ENCODE measurements at places on chromosomes 3 and 15.

DNA sequence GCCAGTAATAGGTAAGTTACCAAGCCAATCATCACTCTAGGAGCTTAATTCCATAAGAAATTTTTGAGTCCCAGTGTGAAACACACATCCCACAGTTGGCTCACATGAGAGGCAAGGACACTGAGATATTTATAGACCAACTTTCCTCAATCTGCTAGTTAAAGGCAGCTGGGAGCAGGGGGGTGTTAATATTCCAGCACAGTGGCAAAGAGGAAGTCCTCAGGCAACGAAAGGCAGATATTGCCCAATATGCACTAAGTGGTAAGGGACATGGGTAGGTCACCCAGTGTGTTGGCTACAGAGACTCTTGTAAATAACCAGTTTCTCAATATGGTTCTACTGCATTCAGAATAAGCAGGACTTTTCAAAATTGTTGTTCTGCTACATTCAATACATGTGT, 61.0 kb downstream of the TOP2B start:
- ATAC-seq, result peak; percentile 23

DNA sequence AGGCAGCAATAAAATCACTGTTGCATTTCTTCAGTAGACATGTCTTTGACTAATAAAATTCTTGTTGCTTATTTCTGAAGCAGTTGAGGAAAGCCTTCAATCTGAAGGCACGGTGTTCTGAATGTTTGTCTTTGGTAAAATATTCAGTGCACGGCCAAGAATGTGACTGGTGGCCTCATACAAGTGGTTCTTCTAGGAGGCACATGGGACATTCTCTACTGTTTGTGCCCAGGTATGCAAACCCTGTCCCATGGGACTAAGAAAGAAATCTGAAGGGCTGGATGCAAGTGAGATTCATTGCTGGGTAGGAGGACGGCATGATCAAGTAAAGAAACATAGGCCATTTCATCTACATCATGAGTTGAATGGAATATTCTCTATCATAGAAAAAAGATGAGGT, 250.6 kb upstream of the NR2F2 start:
- no peak for ATAC-seq

DNA sequence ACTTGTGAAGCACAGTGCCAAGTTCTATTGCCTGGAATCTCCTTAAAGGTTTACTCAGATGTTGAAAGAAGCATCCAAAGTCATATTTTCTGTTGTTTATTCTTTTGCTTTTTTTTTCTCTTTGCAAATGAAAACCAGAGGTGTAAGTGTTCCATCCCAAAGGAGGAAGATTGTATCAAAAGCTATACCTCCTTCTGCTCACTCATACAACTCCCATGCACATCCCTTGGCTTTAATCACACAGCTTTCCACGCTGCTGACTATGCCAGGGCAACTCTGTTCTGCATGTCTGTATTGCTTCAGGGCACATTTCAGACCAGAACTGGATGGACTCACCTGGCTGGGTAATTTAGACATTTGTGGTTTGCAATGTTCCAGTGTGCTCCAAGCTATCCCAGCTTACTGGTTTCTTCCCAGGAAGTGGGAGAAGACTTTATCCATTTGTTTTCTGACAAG, 399.6 kb upstream of the TBL1XR1 start:
- ATAC-seq, result peak; percentile 61

- peak; percentile 78 for ATAC-seq
Observed at GRCh38 chr15:63843901-63844317, 10.2 kb upstream of the HERC1 start.

DNA sequence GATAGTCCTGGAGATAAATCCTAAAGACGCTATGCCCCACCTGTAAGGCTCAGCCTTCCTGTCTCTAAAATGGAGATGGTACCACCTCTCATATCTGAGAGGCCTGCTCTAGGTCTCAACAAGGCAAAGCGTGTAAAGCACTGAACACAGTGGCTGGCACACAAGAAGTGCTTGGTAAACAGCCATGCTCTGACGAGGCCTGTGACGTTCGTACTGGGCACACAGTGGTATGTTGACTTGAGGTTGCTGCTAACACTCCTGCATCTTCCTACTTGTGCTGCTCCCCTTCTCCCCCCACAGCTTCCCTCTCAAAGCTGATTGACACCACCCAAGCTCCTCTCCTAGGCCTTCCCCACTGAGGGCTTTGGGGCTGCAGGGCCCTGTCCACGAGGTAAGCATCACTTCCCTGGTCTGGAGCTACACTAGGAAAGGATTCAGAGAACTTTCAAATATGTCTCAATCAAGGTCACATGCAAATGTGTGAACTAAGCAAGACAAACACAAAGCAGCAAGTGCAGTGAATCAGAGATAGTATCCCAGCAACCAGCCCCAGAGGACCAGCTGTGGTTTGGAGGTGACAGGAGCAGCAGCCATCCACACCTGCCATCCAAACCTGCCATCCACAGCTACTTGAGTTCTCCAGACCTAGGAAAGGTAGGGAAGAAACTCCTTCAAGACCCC, 177.5 kb downstream of the STT3B start:
- no peak for ATAC-seq

GRCh38 chr3:72081471-72082185, 296.7 kb upstream of the PROK2 start:
- ATAC-seq, result no peak

DNA sequence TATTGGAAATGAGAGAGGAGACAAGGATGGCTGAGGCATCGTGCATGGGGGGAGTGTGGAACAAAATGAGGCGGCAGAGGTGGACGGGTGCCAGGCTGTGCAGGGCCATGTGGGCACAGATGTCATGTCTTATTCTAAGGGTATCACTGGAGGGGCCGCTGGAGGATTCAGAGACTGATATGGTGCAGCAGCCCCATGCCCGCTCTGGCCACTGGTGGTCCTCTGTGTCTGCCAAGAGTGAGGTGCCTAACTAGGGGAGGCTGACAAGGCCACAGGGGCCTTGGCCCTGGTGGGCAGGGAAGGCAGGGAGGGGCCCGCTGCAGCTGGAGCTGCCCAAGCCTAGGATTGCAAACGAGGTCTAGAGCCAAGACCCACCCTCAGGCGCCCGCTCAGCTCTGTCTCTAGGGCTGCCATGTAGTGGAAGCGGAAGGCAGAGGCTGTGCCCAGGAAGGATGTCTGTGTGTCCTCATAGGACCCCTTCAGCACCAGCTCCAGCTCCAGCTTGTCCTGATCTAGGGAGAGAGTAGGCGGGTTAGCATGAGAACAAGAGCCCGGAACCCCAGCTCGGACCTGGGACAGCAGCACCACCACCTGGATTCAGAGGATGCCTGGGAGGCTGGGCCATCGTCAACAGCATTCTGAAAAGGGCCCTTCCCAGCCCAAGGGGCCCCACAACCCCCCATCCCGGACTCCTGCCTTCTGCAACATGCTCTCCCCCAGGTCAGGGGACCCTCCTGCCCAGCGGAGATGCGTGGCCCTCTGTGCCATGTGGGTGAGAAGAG, 11.3 kb downstream of the PLA2G4D start:
- ATAC-seq, result no peak

DNA sequence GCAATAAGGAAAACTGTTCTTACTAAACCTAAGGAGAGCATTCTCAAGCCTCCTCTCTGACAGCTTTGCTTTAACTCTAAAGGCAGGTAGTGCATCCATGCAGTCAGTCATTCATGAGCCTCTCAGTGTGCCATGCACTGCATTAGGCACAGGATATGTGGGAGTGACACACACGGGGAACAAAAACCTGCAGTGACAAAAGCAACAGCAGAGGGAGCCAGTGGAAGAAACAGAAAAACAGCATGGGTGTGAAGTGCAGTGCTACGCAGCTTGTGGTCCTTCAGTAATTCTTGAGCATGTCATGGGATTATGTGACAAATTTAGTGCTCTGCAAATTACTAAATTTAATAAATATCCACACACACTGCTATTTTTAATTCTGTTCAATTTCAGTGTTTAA, 230.7 kb downstream of the BBX start:
- ATAC-seq, result peak; percentile 96

GRCh38 chr3:151346292-151346691, 16.9 kb upstream of the P2RY13 start:
- ATAC-seq, result no peak

- ATAC-seq, result no peak
Observed at GRCh38 chr3:15033103-15033502, 32.0 kb downstream of the MRPS25 start.

DNA sequence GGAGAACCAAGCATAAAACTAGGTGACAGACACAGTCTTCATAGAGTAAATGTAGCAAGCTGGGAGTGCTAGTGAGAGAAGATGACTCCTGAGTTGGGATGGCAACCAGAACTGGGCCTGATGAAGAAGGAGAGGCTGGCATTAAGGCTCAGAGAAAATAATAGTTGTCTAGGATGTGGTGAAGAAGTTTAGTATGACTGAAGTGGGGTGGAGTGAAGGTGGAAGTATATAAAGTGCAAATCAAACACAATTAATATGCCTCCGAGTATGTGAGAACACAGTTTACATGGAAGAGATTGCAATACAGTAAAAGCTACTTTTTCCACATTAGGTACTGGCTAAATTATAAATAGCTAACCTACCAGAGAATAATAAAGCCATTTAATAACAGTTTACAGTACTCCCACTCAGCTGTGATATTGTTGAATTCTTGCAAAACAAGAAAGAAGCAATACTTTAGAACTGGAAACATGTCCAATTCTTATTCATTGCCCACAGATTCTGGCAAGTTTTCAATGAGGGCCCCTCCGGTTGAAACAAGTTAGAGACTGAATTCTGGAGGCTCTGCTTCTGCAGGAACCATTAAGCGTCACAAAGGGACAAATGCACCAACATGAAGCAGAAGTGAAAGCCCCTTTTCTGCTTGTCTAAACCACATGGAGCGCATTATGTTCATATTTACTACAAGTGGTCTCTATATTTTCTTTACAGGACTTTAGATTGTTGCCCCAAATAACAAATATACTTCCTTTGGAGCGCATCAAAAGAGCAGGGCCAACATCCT, 243.7 kb downstream of the SLC9A9 start:
- no peak for ATAC-seq

GRCh38 chr3:81985996-81986723, 224.7 kb upstream of the GBE1 start:
- no peak for ATAC-seq

DNA sequence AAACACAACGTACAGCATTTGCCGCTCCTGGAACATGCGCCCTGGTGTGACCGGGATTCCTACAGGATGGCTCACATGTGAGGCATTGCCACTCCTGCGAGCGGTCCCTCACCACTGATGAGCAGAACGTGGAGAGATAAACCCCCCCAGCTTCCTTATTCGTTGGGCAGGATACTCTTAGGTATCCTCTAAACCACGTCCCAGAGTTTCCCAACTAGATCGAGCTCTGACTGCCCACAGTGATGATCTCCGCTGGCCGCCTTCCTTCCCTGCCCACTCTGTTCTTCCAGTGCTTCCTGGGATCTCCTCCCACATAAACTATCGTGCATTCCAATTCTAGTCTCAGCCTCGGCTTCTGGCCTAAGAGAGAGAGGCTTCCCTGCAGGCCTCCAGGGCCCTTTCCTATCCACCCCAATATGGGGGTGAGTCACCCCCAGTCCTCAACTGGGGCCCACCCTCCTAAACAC, 91.8 kb downstream of the TOP2B start:
- ATAC-seq, result peak; percentile 82

DNA sequence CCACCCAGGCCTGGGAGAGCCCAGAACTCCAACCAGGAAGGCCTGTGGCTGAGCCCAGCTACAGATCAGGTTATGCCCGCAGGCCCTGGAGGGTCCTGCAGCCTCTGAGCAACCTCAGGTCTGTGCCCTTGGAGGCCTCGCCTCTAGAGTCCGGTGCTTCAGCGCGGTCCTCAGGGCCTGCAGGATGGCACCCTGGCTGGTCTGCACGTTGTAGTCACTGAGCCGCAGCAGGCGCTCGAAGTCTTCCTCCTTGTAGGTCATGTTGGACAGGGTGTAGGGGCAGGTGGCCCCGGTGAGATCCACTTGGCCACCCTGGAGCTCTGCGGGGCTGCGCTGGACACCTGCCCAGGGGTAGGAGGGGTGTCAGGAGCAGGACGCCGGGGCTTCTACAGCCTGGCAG, 25.8 kb downstream of the PLA2G4D start:
- no peak for ATAC-seq

- no peak for ATAC-seq
Observed at GRCh38 chr3:17054982-17055343, 170.2 kb downstream of the PLCL2 start.

GRCh38 chr3:21962456-21962855, 211.4 kb upstream of the ZNF385D start:
- no peak for ATAC-seq

GRCh38 chr3:31980530-31981205, 394 bp downstream of the OSBPL10 start:
- ATAC-seq, result peak; percentile 73

DNA sequence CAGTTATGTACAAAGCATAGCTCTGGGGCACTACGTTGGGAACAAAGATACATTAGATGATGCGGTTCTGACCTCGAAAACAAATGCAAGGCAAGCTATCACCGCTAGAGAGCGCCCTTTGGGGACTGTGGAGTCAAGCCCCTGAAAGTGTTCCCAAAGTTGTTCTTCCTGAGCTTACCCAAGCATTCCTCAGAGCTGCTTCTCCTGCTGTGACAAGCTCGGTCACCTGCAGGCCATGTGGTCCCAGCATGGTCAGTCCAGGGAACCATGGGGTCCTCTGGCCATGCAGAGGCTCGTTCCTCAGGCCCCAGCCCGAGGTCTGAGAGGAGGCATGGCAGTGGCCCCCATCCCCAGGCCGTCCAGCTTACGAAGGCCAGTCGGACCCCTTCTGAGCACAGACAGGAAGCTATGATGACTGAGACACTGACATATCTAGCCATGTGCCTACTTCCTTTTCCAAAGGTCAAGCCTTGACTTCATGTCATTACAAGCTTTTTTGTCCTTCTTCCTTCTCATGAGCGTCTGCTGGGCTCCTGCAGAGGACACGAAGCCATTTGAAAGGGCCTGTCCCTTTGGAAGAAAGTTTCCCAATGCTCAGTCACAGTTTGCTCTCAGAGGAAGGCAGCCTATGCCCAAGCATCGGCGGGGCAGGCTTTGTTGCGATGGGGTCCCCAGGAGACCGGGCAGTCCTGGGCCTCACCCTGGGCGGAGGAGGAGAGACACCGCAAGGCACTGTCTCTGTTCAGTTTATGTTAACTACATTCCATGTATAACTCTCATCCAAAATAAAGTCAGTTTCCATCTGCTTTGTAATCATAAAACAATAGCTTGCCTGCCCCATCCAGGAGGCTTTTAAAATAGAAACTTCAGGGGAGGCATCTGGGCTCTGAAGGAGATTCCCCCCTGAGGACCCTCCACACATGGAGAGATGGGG, 79.3 kb downstream of the ATP10A start:
- ATAC-seq, result no peak

- ATAC-seq, result no peak
Observed at GRCh38 chr3:43884581-43884980, 193.8 kb downstream of the ABHD5 start.

GRCh38 chr3:195111319-195111705, 159.6 kb downstream of the XXYLT1 start:
- ATAC-seq, result no peak

GRCh38 chr3:84759361-84759760, 199.4 kb upstream of the CADM2 start:
- ATAC-seq, result no peak

All from SK-N-SH treated with all-trans-retinoic acid at 6 μM for 48 hours (cell line).